Umbilical cord (tissue), 2 donors: ENCODE measurements at places on chromosomes 7 and 10. TPM values are rescaled to one million over a fixed set of nuclear protein-coding genes. Genes with fewer than 3 reads are reported as not detected.
A peak's percentile ranks its signal among the peaks of the same experiment; 100 is the strongest.

Gene CHST12
- 3.9 TPM for total RNA-seq

Gene GIMAP2
- total RNA-seq: 23.4 TPM

GRCh38 chr7:112799448-112800120 lies 9.4 kb upstream of the TMEM168 start:
- peak; percentile 40 for DNase-seq

DNA sequence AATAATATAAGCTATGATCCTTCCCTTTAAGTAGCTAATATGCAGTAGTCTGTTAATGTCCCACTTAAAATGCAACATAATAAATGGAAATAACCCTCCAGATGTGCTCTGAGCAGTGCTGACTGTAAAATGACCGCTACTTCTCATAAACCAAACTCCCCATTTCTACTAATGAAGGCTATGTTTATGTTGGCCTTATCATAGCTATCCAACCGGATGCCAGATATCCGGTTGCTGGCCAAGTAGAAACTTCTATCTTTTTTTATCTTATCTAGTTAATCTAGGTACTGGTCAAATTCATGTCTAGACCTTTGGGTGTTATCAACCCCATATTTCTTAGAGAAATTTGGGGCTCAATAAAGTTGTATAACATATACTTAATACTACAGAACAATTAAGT lies 56.6 kb downstream of the CHRM2 start:
- DNase-seq: peak; percentile 21

- DNase-seq: no peak
Measured at GRCh38 chr7:25280181-25280580, 51.9 kb upstream of the NPVF start.

DNA sequence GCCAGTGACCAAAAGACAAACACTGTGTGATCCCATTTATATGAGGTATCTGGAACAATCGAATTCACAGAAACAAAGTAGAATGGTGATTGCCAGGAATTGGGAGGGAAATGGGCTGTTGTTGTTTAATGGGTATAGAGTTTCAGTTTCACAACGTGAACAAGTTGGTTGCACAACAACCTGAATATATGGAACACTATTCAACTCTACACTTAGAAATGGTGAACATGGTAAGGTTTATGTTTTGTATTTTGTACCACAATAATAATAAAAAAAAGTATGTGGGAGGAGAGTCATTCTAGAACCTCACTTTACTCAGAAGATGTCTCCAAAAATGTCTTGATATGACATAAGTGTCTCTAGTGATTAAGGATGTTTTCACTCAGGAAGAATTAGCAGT lies 85.2 kb upstream of the SGCE start:
- DNase-seq: no peak

- no peak for DNase-seq
Measured at GRCh38 chr10:12179606-12180170, 16.0 kb downstream of the NUDT5 start.

DNA sequence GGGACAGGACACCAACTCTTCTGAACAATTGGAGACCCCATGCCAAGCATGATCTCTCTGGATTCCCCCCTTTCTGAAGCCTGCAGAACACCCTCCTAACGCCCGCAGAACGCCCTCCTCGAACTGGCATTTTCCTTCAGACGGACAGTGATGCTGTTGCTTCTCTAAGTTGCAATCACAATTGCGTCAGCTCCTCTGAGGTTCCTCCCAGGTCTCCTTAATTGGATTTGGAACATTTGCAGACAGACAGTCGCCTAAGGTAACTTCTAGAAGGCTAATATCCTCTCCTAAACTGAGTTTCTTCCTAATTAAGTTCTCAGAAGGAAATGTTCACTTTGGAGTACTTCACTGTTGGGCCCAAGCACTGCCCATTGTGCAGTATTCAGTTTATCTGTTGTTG lies 20.5 kb upstream of the SERPINE1 start:
- DNase-seq: no peak

GRCh38 chr7:36180121-36180520 lies 27.1 kb downstream of the EEPD1 start:
- no peak for DNase-seq
